Upper lobe of left lung (tissue), 6 donors: ENCODE measurements at places on chromosomes 1 and 21. TPM values are rescaled to one million over a fixed set of nuclear protein-coding genes. Genes with fewer than 3 reads are reported as not detected.

DNA sequence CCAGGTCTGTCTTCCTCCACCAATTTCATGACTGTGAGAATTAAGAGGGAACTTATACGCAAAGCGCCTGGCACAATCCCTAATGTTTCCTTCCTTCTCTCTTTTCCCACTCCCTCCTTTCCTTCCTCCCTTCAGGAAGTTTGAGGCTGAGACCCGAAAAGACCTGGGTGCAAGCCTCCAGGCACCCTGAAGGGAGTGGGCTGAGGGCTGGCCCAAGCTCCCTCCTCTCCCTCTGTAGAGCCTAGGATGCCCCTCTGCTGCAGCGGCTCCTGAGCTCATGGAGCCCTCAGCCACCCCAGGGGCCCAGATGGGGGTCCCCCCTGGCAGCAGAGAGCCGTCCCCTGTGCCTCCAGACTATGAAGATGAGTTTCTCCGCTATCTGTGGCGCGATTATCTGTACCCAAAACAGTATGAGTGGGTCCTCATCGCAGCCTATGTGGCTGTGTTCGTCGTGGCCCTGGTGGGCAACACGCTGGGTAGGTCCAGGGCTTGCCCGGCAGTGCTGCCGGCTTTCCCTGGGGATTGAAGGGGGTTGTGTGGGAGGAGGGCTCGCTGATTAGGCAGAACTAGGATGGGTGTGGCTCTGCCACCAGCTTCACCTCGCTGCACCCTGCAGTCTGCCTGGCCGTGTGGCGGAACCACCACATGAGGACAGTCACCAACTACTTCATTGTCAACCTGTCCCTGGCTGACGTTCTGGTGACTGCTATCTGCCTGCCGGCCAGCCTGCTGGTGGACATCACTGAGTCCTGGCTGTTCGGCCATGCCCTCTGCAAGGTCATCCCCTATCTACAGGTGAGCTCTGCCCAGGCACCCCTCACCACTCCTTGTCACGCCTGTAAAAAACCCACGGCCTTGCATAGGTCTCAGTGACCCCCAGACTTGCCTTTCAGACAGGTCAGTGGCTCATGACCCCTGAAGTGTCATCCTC, 1.7 kb downstream of the HCRTR1 start:
- H3K4me1 ChIP-seq: peaks cover 13% of the 10 kb centered on the region
- no peaks in the 10 kb centered on the region for H3K36me3 ChIP-seq
- H3K27ac ChIP-seq: no peak overlapping the region
- peaks cover 11% of the 10 kb centered on the region for H3K27me3 ChIP-seq
- DNase-seq: peak; percentile 2
- H3K4me3 ChIP-seq: no peak overlapping the region

DNA sequence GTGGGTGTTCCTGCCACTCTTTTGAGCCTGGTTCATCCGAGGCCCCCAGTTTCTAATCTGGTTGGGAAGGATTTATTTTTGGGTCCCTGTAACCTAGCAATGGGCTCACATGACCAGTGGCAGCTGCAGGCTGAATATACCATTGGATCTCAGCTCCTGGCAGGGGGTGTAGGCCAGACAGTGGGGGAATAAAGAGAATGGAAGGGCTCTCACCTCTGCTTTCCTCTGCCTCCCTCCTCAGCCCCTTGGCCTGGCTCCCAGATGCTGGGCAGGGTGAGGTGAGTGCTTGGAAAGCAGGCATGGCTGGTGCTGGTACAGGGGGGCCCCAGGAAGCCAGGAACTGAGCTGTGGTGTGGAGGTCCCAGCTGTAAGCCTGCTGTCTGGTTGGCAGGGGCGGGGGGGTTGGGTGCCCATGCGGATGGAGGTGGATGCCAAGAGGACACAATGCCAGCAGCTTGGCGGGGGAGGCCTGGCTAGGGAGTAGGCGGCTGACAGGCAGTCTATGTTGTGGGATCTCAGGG, 3.6 kb upstream of the GPR61 start:
- no peak overlapping the region for H3K27ac ChIP-seq
- DNase-seq: no peak
- no peak overlapping the region for H3K4me3 ChIP-seq
- peaks cover 9% of the 10 kb centered on the region for H3K4me1 ChIP-seq

GRCh38 chr1:165842023-165842670, 14.7 kb downstream of the UCK2 start:
- no peaks in the 10 kb centered on the region for H3K36me3 ChIP-seq
- no peak for DNase-seq
- no peak overlapping the region for H3K4me3 ChIP-seq
- H3K27me3 ChIP-seq: no peaks in the 10 kb centered on the region

- no peak overlapping the region for H3K27ac ChIP-seq
- no peaks in the 10 kb centered on the region for H3K4me1 ChIP-seq
- H3K36me3 ChIP-seq: no peaks in the 10 kb centered on the region
- no peak for DNase-seq
Observed at GRCh38 chr1:228706305-228706704, 29.0 kb upstream of the RHOU start.

GRCh38 chr1:2799811-2800663, 1.5 kb downstream of the TTC34 start:
- DNase-seq: no peak
- no peak overlapping the region for H3K27ac ChIP-seq
- no peaks in the 10 kb centered on the region for H3K4me1 ChIP-seq
- no peaks in the 10 kb centered on the region for H3K36me3 ChIP-seq
- no peak overlapping the region for H3K4me3 ChIP-seq

GRCh38 chr1:28290851-28291250, 31.5 kb downstream of the SESN2 start:
- no peaks in the 10 kb centered on the region for H3K4me1 ChIP-seq
- no peak for DNase-seq
- no peaks in the 10 kb centered on the region for H3K36me3 ChIP-seq
- H3K4me3 ChIP-seq: no peak overlapping the region

Gene ASCL5
- not detected for total RNA-seq

Gene TAL1
- total RNA-seq: 10.2 TPM
